ENCODE measurements at places on chromosomes 4 and X.

DNA sequence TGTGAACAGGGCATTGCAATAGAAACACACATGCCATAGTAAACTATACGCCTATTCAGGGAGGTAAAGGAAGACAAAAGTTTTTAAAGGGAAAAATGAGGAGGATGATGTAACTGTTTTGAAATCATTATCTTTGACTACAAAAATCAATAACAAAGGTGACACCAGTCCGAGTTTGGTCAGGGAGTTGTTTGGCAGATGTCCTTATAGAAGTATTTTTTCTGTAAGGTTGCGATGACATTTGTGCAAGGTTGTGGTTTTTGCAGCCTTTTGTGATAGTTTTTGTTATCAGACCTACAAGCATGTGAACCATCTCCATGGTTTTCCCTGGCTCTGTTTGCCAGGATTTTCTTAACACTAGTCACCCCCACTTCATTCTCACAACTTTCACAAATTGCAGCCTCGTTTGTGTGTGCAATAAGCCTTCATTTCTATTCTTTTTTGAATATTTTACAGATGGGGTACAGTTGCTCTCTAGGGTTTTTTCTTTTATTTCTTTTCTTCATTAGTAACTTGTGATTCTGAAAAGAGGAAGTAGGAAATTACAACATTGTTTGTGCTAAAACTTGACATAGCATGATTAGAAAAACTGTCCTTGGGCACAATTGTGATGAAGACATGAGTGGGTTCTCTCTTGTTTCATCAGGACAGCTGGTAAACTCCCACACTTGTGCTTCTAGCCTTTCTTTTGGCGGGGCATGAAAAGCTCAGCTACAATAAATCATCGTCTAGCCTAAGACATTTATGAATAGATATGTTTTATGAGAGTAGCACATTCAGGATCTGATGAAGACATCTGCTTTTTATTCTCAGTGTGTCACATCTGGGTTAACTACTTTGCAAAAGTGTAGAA lies 60.2 kb upstream of the PNPLA4 start:
- DNase-seq, result no peak

GRCh38 chrX:156000361-156000926 lies 2.9 kb downstream of the IL9R start:
- no peak for DNase-seq

DNA sequence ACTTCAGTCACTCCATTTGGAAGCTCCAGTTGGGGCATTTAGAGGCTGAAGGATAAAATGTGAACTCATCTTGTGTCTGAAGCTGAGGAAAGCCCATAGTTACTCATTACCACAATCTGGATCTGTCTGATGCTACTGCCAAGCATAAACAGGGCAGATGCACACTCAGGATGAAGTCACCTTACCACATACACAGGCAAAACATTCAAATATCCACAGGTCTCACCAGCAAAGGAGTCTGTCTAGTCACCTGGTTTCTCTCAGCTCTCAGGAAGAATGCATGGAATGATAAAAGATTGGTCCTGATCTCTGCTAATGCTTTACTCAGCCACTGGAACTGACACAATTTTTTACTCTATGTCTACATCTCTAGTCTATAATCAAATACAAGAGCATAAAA lies 13.0 kb upstream of the ODAPH start:
- no peak for DNase-seq

- no peak for DNase-seq
These were observed 539.8 kb upstream of the SLIT2 start for GRCh38 chr4:19711871-19712270.

GRCh38 chr4:870951-871350 lies 45.0 kb upstream of the CPLX1 start:
- DNase-seq, result no peak
